ENCODE measurements at places on chromosomes 11 and 22. TPM values are rescaled to one million over a fixed set of nuclear protein-coding genes. Genes with fewer than 3 reads are reported as not detected.

The APOL1 gene
- 99.8 TPM for total RNA-seq

GRCh38 chr22:45166932-45167331 is 3.2 kb downstream of the NUP50 start:
- DNase-seq: no peak

GRCh38 chr22:44887941-44888366 is 121.9 kb downstream of the PHF21B start:
- DNase-seq: peak; percentile 33

The LGALS12 gene
- total RNA-seq: not detected

The OR5T3 gene
- total RNA-seq: not detected

- no peak for DNase-seq
These were observed 56.2 kb upstream of the ZBED5 start for GRCh38 chr11:10914050-10914449.

The CDC42EP1 gene
- total RNA-seq: 38.9 TPM

The MGAT3 gene
- total RNA-seq: 0.13 TPM

DNA sequence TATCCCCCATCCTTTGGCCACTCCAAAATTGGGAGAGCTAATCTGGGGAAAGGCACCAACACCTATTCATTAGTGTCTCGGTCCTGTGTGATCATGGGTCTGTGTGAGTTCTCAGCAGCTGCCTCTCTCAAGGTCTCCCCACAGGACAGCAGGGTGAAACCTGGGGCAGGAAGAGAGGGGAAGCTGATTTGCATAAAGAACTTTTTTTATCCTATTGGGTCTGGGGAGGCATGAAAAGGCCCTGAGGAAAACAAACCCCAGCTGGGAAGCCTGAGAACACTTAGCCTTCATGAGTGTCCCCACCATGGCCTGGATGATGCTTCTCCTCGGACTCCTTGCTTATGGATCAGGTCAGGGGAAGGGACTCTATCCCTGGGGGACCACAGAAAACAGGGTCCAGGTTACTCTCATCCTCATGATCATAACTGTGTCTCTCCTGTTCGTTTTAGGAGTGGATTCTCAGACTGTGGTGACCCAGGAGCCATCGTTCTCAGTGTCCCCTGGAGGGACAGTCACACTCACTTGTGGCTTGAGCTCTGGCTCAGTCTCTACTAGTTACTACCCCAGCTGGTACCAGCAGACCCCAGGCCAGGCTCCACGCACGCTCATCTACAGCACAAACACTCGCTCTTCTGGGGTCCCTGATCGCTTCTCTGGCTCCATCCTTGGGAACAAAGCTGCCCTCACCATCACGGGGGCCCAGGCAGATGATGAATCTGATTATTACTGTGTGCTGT is 116.0 kb upstream of the TOP3B start:
- no peak for DNase-seq

DNA sequence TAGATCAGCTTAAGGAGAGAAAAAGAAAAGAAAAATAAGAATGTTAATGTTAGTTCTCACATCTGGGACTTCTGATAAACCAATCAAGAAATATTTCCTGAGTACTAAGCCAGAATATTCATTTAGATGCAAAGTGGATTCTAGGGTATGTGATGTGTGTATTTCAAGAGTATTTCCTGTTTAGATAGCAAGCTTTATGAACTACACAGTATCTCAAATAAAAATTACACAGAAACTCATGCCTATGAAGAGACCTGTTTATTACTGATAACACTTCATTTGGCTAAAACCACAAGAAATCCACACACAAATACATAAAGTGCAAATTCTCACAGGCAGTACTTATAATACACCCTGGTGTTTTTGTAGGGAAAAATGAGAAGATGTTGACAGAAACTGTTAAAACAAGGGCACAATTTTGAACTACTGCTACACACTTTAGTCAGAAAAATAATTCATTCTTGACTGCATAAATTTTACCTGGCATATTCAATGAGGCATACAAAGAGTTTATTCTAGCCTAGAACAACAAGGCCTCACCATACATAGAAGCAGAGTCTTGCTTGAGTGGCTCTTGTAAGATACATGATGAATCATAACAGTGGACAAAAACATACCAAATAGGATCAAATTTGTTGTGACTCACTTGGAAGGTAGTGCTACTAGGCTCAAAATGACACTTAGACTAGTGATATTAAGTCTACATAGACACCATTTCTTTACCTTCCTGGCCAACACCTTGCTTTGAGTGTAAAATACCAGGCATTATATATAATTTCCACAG is 18.8 kb upstream of the P4HA3 start:
- DNase-seq: no peak

The OR51B2 gene
- total RNA-seq: not detected

- DNase-seq: no peak
These were observed 285.0 kb downstream of the TTC28 start for GRCh38 chr22:28394513-28395110.

GRCh38 chr11:88174709-88175568 is at the start of gene RAB38:
Gene RAB38 (minus strand): TSS chr11:88175443. CDS start chr11:88175384, 59 bp downstream.
- peak; percentile 52 for DNase-seq

The MRGPRE gene
- not detected for total RNA-seq

The MPPED1 gene
- total RNA-seq: 2.6 TPM

DNA sequence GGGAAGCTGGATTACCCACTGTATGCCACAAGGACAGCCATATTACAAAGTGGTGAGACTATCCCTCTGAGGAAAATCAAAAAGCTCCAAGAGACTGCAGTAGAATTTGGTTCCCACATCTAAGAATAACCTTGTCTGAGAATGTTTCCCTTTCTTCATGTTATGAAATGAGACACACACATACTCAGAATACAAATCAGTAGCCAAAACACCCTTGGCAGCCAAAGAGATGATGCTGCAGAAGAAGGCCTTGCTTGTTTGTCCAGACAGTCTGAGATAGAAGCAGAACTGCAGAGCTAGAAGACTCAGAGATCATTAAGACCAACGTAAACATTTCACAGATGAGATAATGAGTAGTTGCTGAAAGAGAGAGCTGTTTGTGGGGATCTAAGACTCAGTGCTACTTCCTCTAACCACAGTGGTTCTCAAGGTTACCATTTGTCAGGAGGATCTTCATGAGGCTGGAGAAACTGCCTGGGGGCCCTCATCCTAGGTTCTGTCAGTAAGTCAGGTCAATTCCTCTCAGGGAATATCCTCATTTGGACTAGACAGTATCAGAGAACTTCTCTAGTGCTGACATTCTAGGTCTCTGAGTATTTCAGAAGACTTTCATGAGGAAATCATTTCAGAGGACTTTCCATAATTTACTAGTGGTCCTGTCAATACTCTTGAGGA is 38.9 kb downstream of the RELT start:
- no peak for DNase-seq

GRCh38 chr22:30002861-30003486 is 77.3 kb upstream of the HORMAD2 start:
- no peak for DNase-seq

GRCh38 chr11:11074686-11075335 is 217.0 kb upstream of the ZBED5 start:
- no peak for DNase-seq

DNA sequence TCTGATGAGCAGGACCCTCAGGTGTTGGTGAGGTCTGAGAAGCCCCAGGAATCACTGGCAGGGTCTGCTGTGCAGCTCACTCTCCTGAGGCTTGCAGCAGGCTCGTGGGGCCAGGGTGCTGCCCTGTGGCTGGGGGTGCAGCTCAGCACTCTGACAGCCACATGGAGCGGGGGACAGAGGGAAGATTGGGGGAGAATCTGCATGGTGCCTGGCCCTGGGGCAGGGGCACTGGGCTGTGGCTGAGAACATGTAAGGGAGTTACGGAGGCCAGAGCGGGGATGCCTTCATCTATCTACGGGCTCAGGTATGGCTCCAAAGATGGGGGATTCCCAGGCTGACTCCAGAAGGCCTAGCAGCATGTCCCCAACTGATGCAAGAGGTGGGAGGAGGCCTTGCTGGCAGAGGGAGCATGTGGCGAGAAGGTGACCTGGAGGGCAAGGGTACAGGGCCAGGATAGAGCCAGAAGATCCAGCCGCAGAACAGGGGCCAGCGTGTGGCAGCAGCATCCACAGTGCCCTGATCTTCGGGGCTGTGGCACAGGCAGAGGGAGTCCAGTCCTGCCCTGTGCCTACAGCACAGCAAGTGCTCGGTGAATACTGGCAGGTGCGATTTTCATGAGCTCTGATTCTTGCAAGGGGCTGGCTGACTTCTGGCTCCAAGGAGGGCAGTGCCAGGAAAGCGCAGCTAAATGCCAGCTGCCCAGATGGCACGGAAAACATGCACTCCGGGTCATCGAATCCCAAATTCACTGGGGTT is 184.7 kb downstream of the CTTN start:
- DNase-seq: no peak
